ENCODE measurements at places on chromosomes 11 and 22.
A peak's percentile ranks its signal among the peaks of the same experiment; 100 is the strongest.

- DNase-seq = peak; percentile 58
Observed at GRCh38 chr11:57482782-57483561, 22.6 kb downstream of the RTN4RL2 start.

GRCh38 chr11:131985846-131986301, 615.5 kb downstream of the NTM start:
- no peak for DNase-seq

- DNase-seq = no peak
Observed at GRCh38 chr11:13013054-13013488, 4.0 kb downstream of the RASSF10 start.

DNA sequence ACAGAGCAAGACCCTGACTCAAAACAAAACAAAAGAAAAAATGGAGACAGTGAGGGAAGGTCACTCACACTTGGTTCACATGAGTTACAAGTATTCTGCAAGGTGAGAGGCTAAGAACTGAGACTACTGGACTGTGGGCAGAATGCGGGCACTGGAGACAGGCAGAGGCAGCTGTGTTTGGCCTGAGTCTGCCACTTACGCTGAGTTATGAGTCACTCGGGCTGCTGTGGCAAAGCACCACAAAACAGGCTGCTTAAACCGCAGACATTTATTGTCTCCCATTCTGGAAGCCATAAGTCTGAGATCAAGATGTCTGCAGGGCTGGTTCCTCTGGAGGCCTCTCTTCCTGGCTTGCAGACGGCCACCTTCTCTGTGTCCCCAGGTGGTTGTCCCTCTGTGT, 122.8 kb downstream of the SHANK2 start:
- DNase-seq = no peak

- DNase-seq = no peak
Observed at GRCh38 chr22:17831501-17832251, 57.4 kb upstream of the BID start.

- no peak for DNase-seq
Observed at GRCh38 chr11:96486890-96487611, 97.2 kb downstream of the JRKL start.

DNA sequence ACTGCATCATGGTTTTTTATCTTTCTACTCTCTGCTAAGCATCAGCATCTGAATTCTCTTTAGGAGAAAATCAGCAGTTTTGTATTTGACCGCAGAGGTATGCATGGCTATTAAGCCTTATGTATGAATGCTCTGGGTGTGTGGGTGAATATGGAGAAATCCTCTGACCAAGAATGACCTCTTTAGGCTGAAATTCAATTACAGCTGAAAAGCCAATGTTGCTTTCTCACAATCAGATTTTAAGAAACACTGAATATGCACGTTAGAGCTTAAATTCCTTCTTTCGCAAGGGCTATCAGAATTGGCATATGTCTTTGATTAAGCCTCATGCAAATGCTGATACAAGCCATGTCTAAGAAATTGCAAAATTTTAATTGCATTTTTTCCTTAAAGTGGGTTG, 43.2 kb downstream of the ARHGAP42 start:
- no peak for DNase-seq

GRCh38 chr11:110337570-110338193, 41.3 kb upstream of the RDX start:
- no peak for DNase-seq

DNA sequence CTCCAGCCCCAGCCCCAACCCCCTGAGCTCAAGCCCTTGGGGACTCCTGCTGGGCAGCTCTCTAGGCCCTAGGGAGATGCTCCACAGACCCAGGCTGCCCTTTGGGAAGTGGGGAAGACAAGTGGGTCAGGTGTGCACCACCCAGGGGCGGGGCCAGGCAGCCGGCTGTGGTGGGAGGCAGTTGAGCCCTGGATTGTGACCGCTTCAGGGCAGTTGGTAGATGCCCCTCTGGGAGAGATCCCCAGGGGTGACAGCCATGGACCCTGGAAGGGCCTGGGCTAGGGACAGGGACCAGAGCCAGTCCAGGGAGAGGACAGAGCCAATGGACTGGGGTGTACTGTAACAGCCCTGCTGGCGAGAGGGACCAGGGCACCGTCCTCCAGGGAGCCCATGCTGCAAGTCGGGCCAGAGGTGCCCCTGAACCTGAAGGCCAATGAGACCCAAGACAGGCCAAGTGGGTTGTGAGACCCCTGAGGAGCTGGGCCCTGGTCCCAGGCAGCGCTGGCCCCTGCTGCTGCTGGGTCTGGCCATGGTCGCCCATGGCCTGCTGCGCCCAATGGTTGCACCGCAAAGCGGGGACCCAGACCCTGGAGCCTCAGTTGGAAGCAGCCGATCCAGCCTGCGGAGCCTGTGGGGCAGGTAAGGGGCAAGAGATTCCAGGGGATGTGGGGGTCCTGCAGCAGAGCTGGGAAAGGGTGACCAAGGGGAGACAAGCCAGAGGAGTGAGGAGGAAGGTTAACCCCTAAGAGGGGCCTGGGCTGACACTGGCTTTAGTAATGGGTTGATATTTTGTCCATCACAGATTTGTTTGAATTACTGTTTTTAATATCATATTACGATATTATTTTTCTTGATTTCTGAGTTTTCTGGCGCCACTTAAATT, at the start of gene IGLL5:
Gene IGLL5 (plus strand): TSS at position 196 of the 883 bp plus-strand sequence. CDS start 238 bp downstream, at position 434.
- no peak for DNase-seq

- no peak for DNase-seq
Observed at GRCh38 chr22:36911887-36912661, 1.4 kb upstream of the CSF2RB start.

DNA sequence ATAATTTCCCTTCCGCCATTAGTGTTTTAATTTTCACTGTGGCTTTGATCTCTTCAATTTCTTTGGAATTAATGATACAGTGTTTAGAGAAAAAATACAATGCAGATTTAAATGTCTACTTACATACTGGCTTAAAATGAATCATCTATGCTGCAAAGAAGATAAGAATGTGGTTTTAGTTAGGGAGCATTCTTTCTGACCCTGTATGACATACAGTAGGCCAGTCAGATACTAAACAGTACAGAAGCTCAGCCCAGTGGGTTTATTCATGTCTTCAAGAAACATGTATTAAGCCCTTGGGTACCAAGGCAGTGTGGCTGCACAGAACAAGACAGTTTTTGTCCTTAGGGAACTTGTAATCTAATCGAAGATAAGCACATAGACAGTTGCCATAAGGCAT, 268.8 kb downstream of the DDX10 start:
- no peak for DNase-seq

DNA sequence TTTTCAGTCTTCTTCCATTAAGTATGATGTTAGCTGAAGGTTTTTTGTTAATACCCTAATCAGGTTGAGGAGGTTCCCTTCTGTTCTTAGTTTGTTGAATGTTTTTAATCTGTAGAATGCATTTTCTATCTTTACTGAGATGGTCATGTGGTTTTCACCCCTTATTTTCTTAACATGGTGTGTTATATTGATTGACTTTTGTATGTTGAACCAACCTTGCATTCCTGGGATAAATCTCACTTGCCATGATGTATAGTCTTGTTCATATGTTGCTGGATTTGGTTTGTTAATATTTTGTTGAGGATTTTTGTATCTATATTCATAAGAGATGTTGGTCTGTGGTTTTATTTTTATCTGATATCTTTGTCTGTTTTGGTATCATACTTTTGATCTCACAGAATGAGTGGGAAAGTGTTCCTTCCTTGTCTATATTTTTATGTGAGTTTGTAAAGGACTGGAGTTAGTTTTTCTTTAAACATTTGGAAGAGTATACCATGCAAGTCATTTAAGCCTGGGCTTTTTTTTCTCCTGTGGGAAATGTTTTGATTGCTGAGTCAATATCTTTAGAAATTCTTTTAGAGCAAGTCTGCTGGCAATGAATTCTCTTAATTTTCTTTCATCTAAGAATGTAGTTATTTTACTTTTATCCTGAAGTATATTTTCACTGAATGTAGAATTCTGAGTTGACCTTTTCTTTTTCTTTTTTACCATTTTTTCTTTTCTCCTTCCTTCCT, 5.5 kb upstream of the P4HA3 start:
- no peak for DNase-seq

DNA sequence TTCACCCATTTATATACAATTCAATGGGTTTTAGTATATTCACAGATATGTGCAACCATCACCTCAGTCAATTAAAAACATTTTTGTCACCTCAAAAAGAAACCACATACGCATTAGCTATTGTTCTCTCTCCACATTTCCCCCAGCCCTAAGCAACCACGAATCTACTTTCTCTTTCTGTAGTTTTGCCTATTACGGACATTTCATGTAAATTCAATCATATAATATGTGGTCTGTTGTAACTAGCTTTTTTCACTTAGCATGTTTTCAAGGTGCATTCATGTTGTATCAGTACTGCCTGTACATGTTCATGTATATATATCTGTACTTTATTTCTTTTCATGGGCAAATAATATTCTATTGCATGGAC, 104.7 kb upstream of the RRM1 start:
- no peak for DNase-seq

DNA sequence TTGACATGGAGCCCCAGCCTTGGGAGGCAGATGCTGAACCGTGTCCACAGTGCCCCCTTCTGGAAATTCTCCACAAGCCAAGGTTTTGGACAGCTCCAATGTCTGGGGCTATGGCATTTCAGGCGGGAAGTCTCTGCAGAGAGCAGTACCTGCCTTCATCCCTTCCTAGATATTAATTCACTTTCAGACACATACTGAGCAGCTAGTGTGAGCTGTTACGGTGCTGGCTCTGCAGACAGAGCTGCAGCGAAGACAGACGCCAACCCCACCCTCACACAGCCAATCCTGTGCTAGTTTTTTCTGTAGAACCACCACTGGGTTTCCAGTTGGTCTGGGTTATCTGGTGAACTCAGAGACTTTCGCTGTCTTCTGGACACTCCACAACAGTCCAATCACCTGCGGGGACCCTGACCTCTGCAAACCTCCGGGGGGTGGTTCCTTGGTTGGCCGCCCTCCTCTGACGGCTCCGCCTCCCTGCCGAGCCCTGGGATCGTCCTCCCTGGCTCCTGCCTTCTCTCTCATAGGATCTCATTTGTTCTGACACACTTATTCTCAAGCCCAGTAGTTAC, 9.1 kb downstream of the LMF2 start:
- peak; percentile 49 for DNase-seq

DNA sequence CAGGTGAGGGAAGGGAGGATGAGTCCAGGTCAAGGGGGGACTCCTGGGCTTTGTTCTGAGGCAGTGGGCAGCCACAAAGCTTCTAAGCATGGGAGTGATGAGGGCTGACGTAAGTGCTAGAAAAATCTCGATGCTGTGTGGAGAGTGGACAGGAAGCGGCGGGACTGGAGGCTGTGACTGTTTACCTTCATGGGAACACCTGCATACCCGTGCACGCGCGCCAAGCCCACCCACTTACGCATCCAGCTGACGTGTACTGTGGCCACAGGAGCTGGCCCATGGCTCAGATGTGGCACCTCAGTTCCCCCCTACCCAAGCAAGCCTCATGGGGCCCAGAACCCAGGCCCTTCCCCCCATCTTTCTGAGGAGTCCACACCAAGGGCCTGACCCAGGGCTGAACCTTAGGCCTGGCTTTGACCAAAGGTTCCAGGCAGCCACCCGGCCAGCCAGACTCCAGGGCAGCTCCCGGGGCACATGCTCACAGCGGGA, 14.0 kb downstream of the MYRF start:
- no peak for DNase-seq

GRCh38 chr22:45318168-45318557, 8.4 kb downstream of the FAM118A start:
- peak; percentile 79 for DNase-seq

DNA sequence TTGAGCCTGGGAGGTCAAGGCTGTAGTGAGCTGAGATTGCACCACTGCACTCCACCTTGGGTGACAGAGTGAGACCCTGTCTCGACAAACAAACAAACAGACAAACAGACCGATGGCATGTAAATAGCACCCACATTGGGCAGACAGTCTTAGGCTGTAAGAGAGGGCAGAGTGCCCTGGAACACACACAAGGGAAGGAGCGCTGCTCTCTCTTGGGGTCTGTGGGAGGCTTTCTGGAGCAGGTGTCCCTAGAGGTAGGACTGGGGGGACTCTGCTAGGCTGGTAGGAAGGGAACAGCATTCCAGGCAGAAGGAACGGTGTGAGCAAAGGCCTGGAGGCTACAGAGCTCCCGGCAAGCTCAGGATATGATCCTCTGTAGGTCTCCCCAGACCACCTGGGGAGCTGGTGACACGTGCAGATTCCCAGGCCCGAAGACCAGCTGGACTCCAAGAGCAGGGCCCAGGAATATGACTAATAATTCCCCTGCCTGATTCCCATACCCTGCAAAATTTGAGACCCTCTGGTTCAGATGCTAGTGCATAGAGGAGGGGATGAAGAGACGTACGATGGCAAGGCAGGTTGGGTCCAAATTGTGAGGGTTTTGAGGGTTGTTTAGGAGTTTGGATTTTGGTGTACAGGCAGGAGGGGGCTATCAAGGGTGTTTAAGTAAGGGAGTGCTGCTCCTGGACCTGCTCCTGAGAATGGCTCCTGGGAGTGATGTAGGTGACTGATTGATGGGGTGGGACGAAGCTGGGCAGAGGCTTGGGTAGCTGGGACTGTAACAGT, 11.6 kb downstream of the SMIM38 start:
- DNase-seq = no peak

DNA sequence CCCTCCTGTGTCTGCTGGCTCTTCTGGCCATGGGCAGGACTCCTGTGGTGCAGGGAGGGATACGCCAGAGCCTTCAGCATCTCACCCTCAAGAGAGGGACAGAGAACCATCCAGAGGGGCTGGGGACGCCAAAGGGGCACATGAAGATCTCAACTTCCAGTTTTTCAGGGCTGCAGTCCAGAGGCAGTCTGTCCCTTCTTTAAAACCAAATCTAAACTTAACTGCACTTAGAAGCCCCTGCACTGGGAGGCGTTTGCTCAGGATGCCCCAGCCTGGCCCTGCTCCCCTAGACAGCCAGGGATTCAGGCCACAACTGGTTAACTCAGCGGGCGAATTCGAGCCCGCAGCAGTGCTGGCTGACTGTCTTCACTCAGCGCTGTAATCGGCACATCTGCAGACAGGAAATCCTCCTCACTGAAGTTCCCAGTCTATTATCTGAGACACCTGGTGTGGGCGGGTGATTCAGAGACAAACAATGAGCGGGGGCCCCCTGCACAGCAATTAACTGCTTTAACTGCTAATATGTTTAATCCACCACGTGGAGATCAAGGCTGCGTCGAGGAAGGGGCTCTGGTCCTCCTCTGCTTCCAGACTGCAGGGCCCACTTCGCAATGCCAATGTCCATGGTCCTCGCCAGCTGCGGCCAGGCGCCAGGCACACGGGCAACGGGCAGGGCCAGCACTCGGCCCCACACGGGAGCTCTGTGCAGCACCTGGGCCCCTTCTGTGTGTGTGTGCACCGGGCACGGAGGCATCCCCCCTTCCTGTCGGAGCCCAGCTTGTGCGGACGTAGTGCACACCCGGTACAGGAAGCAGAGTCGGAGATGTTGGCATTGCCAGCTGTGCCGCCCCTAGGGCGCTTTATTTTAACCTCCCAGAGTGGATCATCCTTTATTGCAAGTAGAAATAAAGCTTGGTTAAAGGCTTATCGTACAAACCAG, 36.9 kb upstream of the GNB1L start:
- DNase-seq = peak; percentile 64
